Activated CD8-positive, alpha-beta memory T cell treated with anti-CD3 and anti-CD28 coated beads, Interleukin-2, amount 10 ng/mL, durations not matched to agents 7 days and 5 days (primary cell): ENCODE measurements at places on chromosomes 1 and 21.
A peak's percentile ranks its signal among the peaks of the same experiment; 100 is the strongest.

- DNase-seq: no peak
Measured at GRCh38 chr1:17799642-17800041, 44.5 kb downstream of the ACTL8 start.

DNA sequence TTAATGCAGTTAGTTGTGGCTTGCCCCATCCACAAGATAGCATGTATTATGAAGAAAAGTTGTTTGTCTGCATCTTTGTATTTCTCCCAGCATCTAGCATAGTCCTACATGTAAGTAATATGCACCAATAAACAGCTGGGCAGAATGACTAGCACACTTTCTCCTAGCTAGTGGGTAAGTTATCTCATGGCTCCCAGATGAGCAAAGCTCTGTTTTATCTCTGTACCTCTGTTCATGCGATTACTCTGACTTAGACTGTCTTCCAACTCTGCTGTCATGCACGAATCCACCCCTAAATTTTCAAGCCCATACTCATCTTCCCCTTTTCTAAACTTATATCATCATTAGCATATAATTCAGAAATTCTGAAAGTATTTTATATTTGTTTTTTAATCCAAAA lies 37.5 kb upstream of the KCTD3 start:
- no peak for DNase-seq

DNA sequence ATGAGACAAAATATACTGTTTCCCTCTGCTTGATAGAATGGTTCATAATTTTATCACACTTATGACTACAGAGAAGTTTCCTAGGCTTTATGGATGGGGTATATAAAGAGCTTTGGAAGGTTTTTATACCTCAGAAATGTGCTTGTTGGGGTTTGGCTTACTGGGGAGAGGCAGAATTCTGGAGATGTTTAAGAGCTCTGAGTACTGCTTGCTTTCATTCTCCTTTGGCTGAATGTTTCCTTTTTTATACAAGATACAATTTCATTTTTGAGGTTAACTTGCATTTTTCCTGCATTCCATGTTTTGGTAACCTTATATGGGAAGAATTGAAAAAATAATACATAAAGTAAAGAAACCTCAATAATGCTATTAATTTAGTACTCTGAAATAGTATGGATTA lies 157.7 kb upstream of the COL11A1 start:
- DNase-seq: no peak

GRCh38 chr1:226697151-226697928 lies 41.7 kb downstream of the ITPKB start:
- DNase-seq: no peak

DNA sequence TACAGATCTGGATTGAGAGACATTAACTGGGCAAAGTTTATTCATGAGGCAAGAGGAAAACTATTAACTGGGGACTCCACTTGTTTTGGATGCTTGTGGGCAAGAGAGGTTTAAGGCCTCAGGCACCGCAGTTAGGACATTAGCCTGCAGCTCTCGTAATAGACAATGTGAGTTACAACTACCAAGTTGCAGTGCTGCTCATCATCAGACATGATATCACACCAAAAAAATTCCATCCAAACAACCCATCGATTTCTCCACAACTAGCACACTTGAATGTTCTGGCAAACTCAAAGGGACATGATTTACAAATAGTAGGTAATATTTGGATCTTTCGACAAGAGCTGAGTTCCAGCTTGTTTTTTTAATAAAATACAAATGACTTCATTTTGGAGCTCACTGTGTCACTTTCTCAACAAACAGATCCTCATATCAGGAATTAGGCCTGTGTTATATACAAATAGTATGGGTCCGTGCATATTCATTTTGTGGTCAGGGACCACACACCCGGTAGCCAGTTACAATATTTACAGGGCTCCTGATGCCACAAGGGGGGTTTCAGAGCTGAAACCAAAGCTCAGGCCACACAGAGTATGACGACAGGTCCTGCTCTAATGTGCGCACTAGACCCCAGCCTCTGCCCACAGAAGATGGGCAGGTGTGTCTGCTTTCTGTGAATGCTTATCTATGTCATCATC lies 128.0 kb downstream of the TGFBR3 start:
- DNase-seq: no peak

- DNase-seq: no peak
Measured at GRCh38 chr1:164726235-164726634, 167.3 kb downstream of the PBX1 start.

DNA sequence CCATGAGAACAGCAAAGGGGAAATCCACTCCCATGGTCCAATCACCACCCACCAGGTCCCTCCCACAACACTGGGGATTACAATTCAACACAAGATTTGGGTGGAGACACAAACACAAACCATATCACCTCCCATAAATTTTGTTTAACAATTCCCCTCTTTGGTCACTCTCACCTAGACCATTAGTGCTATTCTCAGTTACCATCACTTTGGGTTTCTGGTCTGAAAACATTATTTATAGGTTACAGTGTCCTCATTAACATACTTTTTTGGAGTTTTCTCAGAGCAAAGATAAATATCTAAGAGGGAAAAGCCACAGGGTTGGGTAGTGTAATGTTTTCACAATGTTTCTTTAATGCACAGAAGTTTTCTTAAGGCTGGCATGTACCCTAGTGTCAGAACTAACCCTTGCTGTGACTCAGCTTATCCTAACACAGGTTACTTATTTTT lies 47.7 kb upstream of the DNAH14 start:
- peak; percentile 4 for DNase-seq

GRCh38 chr1:168340781-168341482 lies 60.3 kb downstream of the TBX19 start:
- peak; percentile 61 for DNase-seq

GRCh38 chr1:119133987-119134386 lies 6.5 kb downstream of the WARS2 start:
- DNase-seq: no peak

GRCh38 chr1:162919034-162919433 lies 58.1 kb upstream of the CCDC190 start:
- no peak for DNase-seq

- DNase-seq: no peak
Measured at GRCh38 chr21:40902299-40902698, 55.3 kb upstream of the DSCAM start.

DNA sequence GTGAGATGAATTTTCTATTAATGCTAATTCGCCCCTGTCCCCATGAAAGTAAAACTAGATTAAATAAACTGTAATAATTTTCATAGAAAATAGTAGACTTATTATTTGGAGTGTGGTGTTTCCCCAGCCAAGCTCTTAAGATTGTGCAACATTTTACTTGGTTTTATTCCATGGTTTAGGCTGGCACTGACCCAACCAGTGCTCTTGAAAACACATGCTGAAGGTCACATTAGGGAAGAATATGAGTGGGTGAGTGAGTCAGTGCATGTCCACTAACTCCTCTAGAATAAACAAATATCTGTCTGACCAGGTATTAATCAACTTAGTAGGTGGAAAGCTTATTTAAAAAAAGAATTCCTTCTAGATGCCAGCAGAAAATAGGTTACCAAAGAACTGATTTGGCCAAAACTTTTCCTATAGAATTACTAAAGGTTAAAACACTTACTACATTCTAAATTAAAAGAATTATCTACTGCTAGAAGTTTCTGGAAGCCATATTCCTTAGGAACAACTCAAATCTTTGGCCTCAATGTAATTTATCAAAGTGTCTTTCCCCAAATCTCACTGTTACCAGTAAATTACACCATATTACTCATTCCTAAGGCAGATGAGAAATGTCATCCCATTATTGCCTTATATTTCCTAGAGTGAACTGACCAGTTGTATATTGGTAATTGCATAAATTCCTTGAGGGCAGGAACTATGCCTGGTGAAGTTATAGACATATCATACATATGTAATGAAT lies 89.7 kb upstream of the RGS1 start:
- DNase-seq: no peak

DNA sequence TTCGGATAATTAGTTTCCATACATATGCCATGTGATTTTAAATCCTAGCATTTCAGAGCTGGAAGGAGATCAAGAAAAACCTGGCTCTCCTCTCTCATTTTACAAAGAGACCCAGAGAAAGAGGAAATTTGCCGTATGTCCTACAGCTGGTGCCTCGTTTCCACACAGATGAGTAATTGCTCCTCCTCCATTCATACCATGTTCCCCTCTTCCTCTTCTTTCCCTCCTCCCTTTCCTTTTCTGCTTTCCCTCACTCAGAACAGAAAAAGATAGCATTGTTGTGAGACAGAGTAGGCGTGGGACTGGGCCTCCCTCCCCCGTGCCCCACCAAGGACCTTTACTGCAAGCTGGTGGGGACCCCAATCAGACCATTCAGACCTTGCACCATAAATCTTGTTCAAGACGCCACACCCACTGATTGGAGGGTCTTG lies 13.7 kb upstream of the SLC44A3 start:
- no peak for DNase-seq

GRCh38 chr1:238652346-238652968 lies 733.9 kb upstream of the CHRM3 start:
- no peak for DNase-seq

- DNase-seq: no peak
Measured at GRCh38 chr1:89311757-89312156, 39.1 kb upstream of the GBP5 start.

- DNase-seq: no peak
Measured at GRCh38 chr1:108089477-108089876, 110.7 kb downstream of the SLC25A24 start.

DNA sequence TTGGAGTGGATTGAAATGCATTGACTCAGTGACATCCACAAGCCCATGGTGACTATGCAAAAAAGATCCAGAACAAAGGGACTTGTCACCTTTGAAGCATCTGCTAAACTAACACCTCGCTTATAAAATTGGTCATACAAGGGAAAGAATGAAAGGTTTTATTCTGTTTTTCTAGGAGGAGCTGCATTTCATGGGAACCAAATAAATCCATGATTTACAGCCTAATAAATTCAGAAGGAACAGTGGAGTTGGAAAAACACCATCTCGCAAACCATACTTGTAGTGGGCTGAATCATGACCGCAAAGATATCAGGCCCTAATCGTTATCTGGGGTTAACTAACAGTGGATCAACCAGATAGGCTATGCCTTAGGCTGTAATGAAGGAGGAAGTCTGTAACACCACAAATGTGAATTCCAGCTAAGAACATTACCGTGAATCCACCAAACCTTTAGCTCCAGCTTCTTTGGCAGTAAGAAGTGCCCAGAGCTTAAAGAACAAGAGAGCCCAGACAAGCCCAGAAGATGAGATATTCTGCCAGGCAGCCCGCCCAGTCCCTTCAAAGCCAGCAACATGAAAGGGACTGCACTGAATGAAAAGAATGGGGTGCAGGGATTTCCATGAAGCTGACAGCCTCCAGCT lies 27.4 kb downstream of the RSPH1 start:
- no peak for DNase-seq

- DNase-seq: no peak
Measured at GRCh38 chr1:214928574-214928973, 154.0 kb upstream of the KCNK2 start.

- DNase-seq: no peak
Measured at GRCh38 chr21:38454702-38455101, 43.6 kb downstream of the ERG start.

- no peak for DNase-seq
Measured at GRCh38 chr1:22803833-22804232, 93.2 kb downstream of the EPHB2 start.

DNA sequence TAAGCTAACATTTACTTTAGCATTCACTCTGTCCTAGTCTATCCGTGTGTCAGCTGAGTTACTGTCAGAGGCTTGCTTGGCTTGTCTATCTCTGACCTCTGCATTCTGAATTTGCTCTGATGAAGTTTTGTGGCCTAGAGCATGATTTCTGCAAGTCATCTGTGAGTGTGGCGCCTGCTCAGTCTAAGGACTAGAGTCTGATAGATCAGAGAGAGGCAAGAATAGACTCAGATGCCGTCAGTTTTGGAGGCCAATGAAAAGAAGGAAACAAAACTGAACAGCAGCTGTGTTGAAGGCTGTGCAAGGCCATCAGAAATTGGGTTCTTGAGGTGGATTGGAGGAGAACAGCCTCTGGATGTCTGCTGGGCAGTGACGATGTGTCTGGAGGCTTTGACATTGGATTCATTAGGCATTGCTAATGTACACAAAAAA lies 573.1 kb downstream of the USP25 start:
- no peak for DNase-seq

DNA sequence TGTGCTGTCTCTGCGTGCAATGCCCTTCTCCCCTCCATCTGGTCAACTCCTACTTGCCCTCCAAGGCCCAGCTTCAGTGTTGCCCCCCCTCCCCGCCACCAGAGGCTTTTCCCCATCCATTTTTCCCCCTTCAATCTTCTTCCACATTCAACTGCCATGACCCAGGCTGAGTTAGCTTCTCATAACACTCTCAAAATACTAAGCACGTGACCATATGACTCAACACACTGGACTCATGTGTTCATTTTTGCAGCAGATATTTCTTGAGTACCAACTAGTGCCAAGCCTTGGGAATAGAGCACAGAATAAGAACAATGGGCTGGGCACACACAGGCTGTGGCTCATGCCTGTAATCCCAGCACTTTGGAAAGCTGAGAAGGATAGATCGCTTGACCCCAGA lies 132.1 kb downstream of the IGSF21 start:
- no peak for DNase-seq

DNA sequence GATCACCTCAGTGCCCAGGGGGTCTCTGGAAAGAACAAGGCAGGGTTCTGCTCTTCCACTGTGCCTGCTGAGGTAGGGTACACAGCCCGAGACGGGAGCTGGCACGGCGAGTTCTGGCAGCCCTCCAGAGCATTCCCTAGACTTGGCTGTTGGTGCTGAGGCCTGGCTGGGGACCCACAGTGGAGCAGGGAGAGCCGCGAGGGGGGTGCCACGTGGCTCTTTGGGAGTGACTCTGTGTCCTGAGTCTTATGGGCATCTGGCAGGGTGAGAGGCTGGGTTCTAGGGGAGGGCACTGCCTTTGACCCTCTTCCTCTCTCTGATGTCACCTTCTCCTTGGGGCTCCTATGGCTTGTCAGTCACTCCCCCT lies 336.4 kb downstream of the CAMTA1 start:
- DNase-seq: no peak

GRCh38 chr1:198935306-198935921 lies 296.6 kb downstream of the PTPRC start:
- peak; percentile 75 for DNase-seq

DNA sequence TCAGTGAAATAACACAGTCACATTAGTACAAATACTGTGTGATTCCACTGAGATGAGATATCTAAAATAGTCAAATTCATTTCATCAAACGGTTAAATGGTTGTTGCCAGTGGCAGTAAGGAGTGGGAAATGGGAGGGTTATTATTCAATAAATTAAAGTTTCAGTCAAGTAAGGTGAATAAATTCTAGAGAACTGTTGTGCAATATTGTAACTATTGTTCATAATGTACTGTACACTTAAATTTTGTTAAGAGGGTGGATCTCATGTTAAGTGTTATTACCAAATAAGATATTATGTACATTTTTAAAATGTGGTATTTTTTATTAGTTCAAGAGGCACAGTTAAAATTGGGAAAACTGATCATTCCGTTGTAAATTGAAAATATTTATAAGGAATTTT lies 463.3 kb upstream of the BRINP3 start:
- no peak for DNase-seq
